Left forelimb (tissue), 1 donor: ENCODE measurements at places on chromosomes 7 and 10.

DNA sequence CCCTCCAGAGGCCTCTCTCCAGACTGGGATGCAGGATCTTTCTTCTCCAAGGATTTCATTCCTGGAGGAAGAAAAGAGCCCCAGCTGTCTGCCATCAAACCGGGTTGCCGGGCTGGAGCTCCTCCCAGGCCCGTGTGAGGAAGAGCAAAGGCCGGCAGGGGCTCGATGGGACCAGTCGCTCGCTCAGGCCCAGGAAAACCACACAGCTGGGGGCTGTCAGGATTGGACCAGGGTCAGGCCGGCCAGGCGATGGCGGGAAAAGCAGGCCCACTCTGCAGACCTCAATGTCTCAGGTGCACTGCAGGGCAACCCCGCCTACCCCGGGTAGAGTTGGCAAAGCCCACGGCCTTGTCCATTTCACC, 98.1 kb upstream of the DNAAF5 start:
- peak; percentile 42 for DNase-seq

GRCh38 chr7:112052498-112052897, 153.7 kb downstream of the DOCK4 start:
- DNase-seq = no peak

DNA sequence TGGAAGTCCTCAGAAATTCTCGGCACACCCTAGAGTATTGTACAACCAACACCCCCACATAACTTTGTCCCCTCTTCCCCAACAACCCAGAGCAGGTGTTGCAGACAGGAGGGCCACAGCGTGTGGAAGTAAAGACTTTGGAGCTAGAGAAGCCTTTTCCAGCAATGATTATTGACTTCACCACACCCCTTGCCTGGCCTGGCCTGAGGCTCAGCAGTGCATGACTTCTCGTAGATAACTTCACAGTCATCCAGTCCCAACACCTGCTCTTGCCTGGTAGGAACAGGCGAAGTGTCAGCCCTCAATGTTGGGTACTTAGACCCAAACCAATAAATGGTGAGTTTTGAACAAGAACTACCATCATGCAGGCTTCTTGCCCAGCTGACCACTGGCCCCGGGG, 36.7 kb downstream of the GOT1 start:
- no peak for DNase-seq

- no peak for DNase-seq
Observed at GRCh38 chr10:105185161-105185560, 544.1 kb downstream of the SORCS3 start.

DNA sequence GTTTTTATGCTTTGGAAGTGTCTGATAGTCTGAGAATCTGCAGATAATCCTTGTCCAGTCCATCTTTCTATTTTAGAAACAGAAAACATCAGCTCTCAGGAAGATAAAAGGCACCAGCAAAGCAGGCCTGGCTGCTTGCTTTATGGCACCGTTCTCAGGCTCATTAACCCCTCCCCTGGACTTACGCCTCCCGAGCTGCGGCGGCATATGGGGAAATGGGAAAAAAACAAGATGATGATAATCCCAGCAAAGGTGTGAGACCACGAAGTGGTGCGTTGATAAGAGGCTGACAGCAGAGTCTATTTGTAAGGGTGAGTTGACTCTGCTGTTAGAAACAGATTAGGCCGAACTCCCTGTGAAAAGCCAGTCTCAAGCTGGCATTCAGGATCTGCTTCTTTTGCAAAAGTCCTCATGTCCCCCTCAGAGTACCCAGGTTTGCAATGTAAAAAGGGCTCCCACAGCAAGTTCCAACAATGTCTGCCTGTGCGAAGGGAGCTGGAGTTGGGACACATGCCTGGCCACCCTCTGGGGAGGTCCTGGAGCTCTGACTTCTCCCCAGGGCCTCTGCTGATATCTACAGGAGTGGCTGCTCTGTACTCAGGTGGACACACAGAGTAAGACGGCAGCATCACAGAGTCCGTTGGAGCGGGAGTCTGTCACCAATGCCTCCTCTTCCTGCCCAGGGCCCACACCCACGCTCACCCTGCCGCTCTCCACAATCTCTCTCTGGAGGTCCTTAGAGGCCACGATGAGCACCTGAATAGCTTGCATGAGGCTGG, 54.3 kb downstream of the SPDYE5 start:
- no peak for DNase-seq
